Stimulated activated CD8-positive, alpha-beta memory T cell treated with anti-CD3 and anti-CD28 coated beads, Interleukin-12 subunit alpha, Interleukin-12 subunit beta, amount 100 ng/mL, for 4 hours (primary cell): ENCODE measurements at places on chromosomes 16 and 17.

DNA sequence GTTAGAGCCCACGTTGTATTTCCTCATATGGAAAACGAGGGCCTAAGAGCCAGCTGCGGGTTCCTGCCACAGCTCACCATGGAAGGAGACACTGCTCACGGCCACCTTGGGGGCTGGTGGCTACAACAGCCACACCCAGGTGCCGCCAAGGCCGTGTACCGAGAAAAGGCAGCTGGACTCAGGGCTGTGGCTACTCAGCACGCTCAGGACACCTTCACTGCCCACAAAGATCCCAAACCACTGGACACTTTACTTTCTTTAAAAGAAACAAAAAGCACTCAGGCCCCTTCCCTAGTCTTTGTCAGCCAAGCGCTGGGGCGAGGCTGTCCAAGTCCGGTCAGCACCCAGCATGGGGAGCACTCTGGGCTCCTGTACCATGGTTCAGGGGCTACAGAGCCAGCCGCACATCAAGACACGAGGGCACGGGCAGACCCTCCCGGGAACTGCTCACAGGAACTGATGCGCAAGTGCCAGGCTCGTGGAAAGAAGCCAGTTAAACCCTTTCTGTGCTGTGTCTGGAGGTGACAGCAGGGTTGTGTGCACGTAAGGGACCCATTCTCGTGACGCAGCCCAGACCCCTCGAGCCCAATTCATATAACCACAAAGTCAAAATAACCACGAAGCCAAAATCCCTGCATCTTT is 18.5 kb downstream of the SLC16A3 start:
- DNase-seq = no peak

GRCh38 chr17:27793168-27793905 is 7.0 kb downstream of the NOS2 start:
- DNase-seq = no peak

GRCh38 chr16:59236804-59237458 is 502.8 kb upstream of the GOT2 start:
- DNase-seq = no peak

GRCh38 chr17:65954148-65954449 is 237.8 kb downstream of the CEP112 start:
- no peak for DNase-seq

DNA sequence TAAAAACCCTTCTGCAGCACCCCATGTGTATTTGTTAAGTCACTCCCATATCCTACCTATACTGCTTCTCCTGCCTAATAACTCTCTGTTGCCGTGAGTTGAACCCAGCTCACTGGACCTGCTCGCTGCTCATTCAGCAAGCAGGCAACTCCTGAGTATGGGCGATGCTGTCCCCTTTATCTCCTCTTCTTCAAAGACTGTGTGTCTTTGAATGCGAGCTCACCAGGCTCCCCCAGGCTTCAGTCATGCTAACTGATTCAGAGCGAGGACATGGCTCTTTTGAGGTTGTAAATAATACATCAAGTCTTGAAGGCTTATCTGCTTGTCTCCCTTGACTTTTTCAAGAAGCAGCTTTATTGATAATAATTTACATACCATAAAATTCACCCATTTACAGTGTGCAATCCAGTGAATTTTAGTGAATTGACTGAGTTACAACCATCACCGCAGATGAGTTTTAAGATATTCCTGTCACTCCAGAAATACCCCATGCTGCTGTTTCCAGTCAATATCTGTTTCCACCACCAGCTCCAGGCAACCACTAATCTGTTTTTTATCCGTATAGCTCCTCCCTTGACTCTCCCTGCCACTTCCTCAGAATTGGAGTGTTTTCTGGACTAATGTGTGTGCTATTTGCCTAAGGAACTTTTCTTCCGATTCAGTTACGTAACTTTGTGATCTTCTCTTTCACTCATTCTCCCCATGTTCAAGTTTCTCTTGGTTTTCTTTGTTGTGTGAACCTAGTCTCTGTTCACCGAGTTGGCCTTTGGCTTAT is 132.2 kb downstream of the SPECC1 start:
- DNase-seq = no peak

- no peak for DNase-seq
Observed at GRCh38 chr16:81654346-81654745, 124.7 kb upstream of the PLCG2 start.

- peak; percentile 35 for DNase-seq
Observed at GRCh38 chr16:22188595-22189442, 17.3 kb upstream of the EEF2K start.

DNA sequence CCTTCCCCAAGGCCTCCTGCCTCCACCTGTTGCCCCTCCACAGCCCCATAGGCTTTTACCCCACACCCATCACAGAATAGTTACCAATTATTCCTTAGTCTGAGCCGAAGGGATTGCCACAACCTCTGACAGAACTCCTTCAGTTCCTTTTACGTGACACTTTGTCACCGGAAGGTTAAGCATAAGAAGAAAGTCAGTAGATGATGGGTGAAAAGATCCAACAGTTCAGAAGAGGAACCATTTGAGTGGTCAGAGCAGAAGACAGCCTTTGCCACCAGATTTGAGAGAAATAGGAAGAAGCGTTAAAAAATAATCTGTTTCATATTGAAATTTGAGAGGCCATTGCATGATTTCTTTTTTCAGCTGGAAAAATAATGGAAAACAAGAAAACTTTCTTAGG is 1.2 kb downstream of the SRR start:
- no peak for DNase-seq

DNA sequence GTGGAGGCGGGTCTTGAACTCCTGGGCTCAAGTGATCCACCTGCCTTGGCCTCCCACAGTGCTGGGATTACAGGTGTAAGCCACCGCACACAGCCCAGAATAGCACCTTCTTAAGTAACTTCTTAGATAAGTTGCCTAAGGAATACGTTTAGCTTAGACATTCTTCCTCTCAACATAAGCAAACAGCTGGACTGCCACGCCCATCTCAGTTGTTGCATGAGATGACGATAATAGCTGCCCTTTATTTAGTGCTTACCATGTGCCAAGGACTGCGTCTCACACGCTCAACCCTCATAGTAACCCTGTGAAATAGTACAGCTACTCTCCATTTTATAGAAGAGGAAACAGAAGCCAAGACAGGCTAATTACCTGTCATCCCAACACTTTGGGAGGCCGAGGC is 11.8 kb downstream of the HASPIN start:
- DNase-seq = no peak

DNA sequence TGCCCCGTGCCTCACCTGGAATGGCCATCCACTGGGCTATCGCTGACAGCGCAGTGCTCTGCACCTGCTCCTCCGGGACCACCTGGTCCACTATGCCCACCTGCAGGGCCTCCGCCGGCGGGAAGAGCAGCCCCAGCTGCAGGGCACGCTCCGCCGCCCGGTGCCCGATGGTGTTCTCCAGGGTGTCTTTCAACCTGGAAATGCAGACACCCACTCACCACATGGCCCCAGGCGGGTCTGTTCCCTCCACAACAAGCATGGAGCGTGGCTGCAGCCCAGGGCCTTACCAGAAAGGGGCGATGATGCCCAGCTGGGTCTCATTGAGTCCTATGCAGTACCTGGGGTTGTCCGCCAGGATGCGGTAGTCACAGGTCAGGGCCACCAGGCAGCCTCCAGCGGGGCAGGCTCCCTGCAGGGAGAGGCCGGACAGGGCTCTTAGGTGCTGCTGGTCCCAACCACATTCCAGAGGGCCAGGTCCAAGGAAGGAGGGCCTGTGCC is 6.8 kb downstream of the DNASE1L2 start:
- DNase-seq = no peak

DNA sequence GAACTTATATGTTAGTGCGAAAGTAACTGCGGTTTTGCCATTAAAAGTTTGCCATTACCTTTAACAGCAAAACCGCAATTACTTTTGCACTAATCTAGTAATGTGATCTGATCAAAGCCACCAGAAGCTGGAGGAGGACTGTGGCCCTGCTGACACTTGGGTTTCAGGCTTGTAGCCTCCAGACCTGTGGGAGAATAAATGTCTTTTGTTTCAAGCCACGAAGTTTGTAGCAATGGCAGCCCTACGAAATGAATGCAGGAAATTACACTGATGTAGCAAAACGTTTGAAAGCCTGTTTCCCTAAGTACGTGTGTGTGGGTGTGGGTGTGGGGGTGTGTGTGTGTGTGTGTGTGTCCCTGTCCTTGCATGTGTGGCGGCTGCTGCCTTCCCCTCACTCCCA is 66.6 kb downstream of the WSB1 start:
- no peak for DNase-seq

DNA sequence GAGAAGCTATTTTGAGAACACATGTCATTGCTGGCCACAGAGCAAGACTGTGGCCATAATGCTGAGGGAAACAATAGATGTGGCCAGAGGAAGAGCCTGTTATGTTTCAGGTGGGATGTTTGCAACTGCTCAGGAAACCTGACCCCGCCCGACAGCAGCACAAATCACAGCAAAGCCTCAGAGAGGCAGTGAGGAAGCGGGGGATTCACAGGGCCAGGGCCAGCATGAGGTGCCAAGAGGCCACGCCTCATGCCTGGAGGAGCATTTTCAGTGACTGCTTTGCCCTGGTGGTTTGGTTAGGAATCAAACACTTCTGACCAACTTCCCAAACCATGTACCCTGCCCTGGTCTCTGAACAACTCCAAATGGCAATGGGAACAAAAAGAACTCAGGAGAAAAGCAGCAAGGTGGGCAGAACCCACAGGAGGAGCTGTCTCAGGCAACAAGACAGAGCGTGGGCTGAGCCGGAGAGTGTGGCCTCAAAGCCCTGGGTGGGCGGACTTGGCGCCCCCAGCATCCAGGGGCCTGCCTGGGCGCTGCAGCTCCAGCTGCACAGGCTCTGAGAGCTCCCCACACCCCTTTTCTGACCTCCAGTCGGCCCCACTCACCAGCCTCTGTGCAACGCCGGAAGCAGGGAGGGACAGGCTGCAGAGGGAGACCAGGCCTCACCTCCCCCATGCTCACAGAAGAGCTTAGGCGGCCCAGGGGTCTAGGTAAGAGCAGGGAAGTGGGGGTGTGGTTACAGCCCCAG is 20.6 kb downstream of the HIC1 start:
- no peak for DNase-seq

- no peak for DNase-seq
Observed at GRCh38 chr17:45579529-45580495, 89.3 kb upstream of the PLEKHM1 start.

- DNase-seq = no peak
Observed at GRCh38 chr17:10614536-10615155, 42.5 kb downstream of the MYH3 start.

- no peak for DNase-seq
Observed at GRCh38 chr17:313231-313630, 39.4 kb downstream of the RPH3AL start.

DNA sequence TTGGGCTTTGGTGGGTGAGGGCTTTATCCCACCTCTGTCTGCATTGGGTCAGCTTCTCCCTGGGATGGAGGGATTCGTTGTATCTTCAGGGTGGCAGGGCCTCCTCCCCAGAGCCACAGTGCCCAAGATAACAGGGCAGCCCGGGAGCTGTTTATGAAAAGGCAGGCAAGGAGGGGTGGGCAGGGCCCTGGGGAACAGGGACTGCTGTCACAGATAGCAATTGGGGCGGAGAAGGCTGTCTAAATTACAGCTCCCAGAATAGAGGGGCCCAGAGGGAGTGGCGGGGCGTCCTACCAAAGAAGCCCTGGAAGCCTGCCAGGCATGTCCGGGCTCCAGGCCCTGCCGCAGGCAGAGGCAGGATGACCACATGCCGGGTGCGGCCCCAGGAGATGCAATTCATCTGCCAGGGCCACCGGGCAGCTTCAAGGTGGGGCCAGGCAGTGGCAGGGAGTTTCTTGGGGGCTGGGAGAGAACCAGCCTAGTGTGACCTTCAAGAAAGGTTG is 18.8 kb upstream of the PHOSPHO1 start:
- DNase-seq = no peak

DNA sequence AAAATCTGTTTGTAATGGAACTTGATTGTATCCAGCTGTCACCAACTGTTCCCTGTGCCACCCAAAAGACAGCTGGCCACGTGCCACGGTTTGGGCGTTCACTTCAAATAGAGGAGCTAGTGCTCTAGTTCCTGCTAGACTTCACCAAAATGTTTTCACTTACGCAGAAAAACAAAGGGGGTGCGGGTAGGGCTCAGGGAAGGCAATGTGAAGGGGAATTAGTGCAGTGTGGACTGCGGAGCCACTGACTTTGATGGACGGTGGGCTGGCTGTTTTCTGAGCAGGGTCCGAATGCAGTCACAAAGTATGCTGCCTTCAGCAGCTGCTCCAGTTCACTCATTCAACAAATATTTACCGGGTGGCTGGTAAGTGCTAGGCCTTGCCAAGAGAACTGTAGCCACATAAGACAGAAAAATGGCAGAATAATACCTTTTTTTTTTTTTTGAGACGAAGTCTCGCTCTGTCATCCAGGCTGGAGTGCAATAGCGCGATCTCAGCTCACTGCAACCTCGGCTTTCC is 7.6 kb upstream of the CYTH1 start:
- no peak for DNase-seq

DNA sequence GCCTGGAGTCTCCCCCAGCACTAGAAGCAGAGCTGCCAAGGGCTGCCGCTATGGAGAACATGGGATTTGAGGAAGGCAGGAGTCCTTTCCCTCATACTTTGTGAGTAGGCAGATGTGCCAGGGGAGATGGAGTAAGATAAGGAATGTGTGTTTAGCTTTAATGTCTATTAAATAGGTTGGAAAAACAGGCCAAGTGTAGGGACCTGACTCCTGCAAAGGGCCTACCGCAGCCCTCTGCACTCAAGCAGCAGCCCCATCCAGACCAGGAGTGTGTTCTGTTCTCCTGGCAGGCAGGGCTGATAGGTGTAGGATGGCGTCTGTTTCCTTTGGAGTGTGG is 1.8 kb upstream of the MIF4GD start:
- DNase-seq = no peak

DNA sequence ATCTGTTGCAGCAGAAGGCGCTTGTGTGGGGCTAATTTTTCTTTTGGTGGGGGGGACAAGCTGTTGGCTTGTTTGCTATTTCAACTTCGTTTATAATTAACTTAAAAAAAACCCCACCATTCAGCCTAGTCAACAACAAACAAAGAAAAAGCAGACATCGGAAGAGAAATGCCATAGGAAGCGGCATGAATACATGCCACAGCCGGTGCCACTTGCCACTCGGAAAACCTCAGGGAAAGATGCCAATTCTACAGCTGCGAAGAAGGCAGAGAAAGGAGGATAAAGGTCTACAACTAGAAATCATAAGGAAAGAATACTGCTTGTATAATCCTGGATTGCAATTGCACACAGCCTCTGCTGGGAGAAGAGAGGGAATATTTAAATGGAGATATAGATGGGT is 254.4 kb upstream of the PMFBP1 start:
- DNase-seq = no peak

DNA sequence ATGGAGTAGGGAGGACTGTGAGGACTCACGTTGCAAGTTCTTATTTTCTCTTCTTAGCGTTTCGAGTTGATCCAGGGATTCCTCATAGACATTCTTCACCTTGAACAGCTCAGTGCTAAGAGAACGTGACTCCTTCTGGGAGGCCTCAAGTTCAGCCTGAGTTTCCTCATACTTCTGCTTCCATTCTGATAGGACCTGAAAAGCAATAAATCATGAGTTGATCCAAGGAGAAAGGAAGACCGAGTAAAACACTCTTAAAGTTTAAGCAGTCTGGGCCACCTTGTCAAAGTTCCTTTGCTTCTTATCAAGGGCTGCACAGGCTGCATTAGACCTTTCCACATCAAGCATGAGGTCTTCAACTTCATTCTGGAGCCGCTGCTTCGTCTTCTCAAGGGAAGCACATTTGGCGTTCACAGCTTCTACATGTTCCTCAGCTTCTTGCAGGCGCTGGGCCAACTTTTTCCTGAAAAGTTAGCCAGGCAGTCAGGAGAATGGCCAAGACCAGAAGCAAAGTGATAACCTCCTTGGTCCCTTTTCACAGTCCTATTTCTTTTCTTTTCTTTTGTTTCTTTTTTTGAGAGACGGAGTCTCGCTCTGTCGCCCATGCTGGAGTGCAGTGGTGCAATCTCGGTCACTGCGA is 23.8 kb upstream of the MYH13 start:
- DNase-seq = no peak

- no peak for DNase-seq
Observed at GRCh38 chr17:76562734-76563148, 22.9 kb downstream of the PRCD start.
